ENCODE measurements at places on chromosomes 7 and 10.
A peak's percentile ranks its signal among the peaks of the same experiment; 100 is the strongest.

GRCh38 chr10:10925667-10926066 lies 92.0 kb upstream of the CELF2 start:
- no peak for DNase-seq

DNA sequence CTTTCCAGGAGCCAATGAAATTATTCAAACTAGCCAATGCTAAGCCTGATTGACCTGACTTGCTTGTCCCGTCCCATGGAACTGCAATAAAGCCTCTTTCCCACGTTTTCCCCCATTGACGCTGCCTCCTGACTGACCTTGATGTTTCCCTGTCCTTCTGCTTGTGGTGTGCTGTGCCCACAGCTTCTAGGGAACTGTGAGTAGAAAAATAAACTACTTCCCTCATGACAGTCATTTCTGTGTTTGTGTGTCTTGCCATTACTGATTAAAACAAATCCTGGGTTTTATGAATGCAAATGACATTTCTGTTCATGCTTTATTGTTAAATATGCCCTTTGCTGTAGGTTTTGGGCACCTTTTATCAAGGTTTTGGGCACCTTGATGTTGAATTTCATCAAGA lies 91.3 kb upstream of the ABI1 start:
- DNase-seq = no peak

DNA sequence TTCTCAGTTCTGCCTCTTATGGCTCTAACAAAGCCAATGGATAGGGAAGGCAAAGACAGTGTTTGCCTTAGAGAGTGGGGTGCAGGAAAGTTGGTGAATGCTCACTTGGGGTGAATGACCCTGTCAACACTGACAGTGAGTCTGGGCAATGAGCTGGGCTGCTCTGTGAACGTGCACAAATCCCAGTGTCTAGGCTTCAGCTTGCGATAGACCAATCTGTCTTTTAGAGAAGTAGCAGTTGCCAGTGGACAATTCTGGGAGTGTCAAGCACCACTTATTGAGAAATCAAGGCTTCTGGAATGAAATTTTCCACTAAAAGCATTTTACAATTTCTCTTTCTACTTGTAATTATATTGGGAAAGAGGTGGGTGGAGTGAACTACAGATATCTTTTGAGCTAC lies 141.4 kb downstream of the HERPUD2 start:
- peak; percentile 11 for DNase-seq

DNA sequence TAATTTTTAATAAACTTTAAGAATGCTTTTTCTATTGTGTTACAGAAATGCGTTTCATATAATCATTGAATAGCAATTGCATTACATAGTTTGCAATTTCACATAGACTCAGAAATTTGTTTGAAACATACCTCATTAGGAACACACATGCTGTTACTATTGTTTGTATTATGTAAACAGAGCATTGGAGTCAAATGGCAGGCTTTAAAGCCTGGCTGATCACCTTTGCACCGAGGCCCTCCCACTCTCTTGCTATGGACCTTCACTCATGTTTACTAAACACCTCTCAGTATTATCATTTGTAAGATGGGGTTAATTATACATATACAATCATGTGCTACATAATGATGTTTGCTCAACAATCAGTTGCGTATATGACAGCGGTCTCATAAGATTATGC lies 203.6 kb upstream of the NPSR1 start:
- DNase-seq = no peak

- no peak for DNase-seq
These were observed 34.4 kb upstream of the SLC29A3 start for GRCh38 chr10:71284544-71285179.

GRCh38 chr7:122543891-122544290 lies 155.0 kb downstream of the RNF133 start:
- DNase-seq = no peak
